ENCODE measurements at places on chromosomes 3 and 15. TPM values are rescaled to one million over a fixed set of nuclear protein-coding genes. Genes with fewer than 3 reads are reported as not detected.
A peak's percentile ranks its signal among the peaks of the same experiment; 100 is the strongest.

- DNase-seq = peak; percentile 54
Measured at GRCh38 chr15:78880813-78881212, 8.1 kb downstream of the MORF4L1 start.

REC114 gene
- not detected for total RNA-seq

HTR3E gene
- not detected for total RNA-seq

GRCh38 chr3:65151666-65152065 is 463.9 kb upstream of the ADAMTS9 start:
- DNase-seq = no peak

DNA sequence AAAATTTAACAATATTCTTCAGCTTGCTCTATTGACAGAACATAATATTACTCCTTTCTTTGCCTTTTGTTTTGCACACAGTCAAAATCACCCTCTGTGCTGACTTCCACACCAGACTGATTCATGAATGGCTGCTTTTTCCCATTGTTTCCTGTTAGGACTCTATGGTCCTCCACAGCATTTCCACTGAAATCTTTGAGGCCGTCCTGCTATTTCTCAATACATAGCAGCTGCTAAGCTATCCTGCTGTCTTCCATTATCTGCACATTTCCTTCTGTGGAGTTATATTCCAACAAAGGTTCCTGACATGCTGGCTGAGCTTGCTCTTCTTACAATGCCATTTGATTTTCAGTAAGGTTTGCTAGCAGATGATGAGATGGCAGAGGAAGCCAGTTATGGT is 153.3 kb downstream of the EPHA3 start:
- no peak for DNase-seq

- DNase-seq = no peak
Measured at GRCh38 chr3:184423561-184423960, 43.7 kb downstream of the CHRD start.

CLDN16 gene
- total RNA-seq = under 0.01 TPM
